ENCODE measurements at places on chromosomes 1 and 21. TPM values are rescaled to one million over a fixed set of nuclear protein-coding genes. Genes with fewer than 3 reads are reported as not detected.

Gene GABRD
- total RNA-seq = 6.8 TPM

Gene TINAGL1
- 90.9 TPM for total RNA-seq

Gene SIM2
- not detected for total RNA-seq

Gene ACTL8
- not detected for total RNA-seq

Gene PPIAL4G
- 0.20 TPM for total RNA-seq
